ENCODE measurements at places on chromosomes 6 and 20.
A peak's percentile ranks its signal among the peaks of the same experiment; 100 is the strongest.

DNA sequence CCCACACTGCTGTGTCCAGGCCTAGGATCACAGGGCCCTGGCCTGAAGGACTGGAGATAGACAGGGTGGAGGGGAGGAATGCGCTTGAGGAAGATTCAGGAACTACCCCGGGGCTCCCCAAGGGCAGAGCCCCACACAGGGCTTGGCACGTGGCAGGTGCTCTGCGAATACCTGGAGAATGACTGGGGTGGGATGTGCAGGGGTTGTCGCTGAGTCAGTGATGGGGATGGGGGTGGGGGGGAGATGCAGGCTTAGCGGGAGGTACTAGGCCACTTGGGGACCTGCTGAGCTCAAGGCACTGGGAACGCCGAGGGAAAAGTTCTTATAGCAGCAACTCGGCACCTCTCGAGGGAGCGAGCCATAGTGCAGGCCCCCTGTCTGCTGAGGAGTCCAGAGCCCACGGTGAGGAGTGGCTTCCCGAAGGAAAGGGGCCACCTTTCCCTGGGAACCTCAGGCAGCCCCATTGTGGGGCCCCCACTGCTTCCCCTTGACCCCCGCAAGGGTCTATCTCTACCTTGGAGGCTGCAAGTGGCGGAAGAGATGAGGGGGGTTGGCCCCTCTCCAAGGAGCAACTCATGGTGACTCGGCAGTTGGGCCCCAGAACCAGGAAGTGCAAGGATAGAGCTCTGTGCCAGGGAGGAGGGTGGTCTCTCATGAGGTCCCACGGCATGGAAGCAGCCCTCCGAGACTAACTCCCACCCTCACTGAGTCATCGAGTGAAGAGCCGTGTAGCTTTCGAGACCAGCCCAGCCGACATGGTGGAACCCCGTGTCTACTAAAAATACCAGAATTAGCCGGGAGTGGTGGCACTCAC lies 33.1 kb downstream of the SRC start:
- DNase-seq: peak; percentile 58

DNA sequence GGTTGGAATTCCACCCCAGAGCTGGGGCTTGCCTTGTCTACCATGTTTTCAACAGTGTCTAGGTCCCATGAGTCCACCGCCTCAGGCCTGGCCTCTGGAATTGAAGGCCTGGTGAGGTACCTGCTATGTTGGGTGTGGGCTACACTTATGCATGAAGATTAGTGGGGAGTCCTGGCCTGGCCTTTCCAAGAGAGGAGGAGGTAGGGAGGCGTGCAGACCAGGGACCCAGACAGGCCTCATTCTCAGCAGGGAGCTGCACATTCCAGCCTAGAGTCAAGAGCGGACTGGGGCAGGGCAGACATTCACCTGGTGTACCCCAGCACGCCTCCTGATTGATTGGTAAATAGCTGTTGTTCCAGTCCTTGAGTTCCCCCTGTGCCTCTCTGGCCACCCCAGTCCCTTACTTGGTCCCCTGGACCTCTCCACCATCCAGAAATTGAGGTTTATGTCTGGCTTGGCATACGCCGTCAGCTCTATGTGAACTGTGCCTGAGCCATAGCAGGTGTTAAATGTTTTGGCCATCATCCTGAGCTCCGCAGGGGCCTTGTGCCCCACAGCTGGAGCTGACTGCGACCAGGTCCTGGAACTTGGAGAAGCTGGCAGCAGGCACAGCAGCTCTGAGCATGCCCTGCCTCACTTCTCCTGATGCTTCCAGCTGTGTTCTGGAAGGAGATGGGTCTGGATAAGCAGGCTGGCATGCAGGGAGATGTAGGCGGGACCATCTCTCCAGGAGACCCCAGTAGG lies 8.2 kb upstream of the VEGFA start:
- DNase-seq: no peak

GRCh38 chr6:132259070-132259469 lies 142.2 kb downstream of the MOXD1 start:
- DNase-seq: peak; percentile 64

- peak; percentile 68 for DNase-seq
Measured at GRCh38 chr6:108260126-108260808, 573 bp downstream of the SNX3 start.

DNA sequence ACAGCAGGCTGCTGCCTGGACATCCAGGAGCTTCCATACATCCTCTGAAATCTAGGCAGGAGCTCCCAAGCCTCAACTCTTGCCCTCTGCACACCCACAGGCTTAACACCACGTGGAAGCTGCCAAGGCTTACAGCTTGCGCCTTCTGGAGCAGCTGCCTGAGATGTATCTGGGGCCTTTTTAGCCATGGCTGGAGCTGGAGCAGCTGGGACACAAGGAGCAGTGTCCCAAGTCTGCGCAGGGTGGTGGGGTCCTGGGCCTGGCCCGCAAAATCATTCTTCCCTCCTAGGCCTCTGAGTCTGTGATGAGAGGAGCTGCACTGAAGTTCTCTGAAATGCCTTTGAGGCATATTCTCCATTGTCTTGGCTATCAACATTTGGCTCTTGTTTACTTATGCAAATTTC lies 255.0 kb downstream of the DLL1 start:
- no peak for DNase-seq

GRCh38 chr20:51946586-51946985 lies 144.3 kb upstream of the SALL4 start:
- DNase-seq: no peak

DNA sequence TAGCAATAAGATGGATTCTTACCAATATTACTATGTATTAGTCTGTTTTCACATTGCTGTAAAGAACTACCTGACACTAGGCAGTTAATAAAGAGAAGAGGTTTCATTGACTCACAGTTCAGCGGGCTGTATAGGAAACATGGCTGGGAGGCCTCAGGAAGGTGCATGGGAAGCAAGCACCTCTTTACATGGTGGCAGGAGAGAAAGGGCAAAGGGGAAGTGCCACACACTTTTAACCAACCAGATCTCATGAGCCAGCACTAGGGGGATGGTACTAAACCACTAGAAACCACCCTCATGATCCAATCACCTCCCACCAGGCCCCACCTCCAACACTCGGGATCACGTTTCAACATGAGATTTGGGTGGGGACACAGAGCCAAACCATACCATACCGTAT lies 40.7 kb upstream of the CCDC167 start:
- no peak for DNase-seq

GRCh38 chr6:150327117-150327774 lies 41.6 kb upstream of the IYD start:
- peak; percentile 9 for DNase-seq

DNA sequence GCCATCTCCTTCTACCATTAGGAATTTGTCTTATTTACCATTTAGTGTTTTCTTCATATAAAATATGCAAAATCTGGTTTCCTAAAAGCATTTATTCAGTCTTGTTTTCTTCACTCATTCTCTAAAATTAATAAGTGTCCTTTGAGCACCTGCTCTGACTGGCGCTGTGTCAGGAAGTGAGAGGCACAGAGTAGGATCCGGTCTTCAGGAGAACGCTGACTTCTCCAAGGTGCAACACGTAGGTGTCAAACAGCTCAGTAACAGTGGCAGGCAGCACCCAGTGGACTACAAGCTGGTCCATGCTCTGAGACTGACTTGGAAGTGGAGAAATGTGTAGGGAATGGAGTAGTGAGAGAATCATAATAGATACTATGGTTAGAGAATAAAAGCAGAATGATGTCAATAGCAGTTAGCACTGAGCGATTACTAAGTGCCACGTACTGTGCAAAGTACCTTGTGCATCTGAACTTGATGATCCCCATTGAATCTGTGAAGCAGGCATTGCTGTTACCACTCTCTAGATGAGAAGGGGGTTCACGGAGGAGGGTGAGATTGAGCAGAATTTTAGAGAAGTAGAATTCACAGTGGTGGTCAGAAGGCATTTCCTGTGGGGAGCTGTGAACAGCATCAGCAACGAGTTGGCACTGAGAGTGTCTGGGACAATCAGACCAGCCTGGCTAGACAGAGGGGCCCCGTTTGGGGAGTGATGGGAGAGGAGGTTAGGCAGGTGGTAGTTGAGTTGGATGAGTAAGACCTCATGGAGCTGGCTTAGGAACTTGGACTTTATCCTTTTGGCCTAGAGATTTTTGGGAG lies 569.8 kb downstream of the QKI start:
- DNase-seq: no peak

GRCh38 chr6:170456886-170457698 lies 96.0 kb downstream of the PSMB1 start:
- no peak for DNase-seq

GRCh38 chr20:38747495-38748096 lies 664 bp upstream of the ACTR5 start:
- peak; percentile 30 for DNase-seq

DNA sequence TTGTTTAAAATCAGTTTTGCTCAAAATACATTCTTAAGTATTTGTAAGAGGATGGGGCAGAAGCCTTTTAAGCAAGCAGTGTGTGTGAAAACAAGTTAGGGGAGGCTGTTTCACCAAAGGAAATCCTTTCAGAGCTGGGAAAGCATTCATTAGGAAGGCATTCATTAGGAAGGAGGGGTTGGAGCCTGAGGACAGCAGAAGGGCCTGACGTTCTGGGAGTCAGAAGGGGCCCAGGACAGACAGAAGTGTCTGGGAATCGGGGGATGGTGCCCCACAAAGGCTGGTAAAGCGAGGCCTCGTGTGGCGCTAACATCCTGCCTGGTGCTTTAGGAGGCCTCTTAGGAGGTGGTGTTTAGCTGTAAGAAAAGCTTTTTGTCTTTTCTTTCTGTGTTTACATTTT lies 80.6 kb upstream of the NXT1 start:
- DNase-seq: no peak

DNA sequence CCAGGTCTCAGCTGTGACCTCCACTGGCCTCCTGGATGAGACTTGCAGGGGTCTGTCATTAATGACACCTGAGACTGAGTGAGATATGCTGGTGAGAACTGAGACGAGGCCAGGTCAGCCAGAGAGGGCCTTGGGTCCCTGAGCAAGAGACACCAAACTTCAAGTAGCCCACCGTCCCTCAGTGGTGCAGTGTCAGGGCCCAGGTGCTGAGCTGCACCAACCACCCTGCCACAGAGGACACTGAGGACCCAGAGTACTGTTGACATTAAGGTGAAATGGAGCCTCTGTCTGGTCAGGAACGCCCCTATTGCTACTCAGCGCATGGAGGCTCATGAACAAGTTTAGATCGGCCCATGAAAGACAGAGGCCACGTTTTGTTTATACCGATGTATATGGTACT lies 64.1 kb upstream of the SCP2D1 start:
- DNase-seq: no peak

- no peak for DNase-seq
Measured at GRCh38 chr6:163152701-163153100, 261.8 kb upstream of the QKI start.

DNA sequence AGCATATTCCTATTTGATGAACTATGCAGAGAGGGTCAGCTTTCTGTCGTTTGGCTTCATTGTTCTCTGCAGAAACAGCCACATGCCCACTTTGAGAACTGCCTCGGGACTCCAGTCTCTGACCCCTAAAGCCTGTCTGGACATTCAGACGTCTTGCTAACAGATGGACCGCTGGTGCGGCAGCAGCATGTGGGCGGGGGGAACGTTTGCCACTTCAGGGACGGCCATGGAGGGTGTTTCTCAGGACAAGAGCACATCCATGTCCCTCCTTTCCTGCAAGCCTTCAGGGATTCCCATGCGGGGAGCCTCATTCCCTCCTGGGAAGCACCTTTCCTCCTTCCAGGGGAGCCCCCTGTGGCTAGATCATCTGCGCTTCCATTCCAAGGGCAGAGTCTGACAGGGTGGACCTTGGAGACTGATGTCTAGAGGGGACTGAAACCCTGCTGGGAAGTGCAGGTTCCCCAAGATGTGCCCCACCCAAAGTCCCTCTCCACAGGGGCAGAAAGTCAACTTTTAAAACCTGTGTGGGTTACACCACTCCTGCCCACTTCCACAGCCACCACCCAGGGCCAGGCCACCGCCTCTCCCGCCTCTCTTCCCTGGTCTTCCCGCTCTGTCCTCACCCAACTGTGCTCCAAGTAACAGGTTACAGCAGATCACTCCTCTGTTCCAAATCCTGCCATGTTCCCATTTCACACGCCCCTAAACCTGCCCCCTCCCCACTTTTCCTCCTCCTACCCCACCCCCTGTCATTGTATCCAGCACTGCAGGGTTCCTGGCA lies 94.8 kb upstream of the PMEPA1 start:
- DNase-seq: no peak

GRCh38 chr6:163579880-163580295 lies 165.4 kb downstream of the QKI start:
- peak; percentile 42 for DNase-seq

GRCh38 chr6:145815309-145816274 lies 997 bp upstream of the FBXO30 start:
- peak; percentile 66 for DNase-seq

- DNase-seq: no peak
Measured at GRCh38 chr20:44750081-44750805, 4.6 kb downstream of the KCNK15 start.

GRCh38 chr6:133553652-133554051 lies 312.5 kb downstream of the EYA4 start:
- peak; percentile 73 for DNase-seq

DNA sequence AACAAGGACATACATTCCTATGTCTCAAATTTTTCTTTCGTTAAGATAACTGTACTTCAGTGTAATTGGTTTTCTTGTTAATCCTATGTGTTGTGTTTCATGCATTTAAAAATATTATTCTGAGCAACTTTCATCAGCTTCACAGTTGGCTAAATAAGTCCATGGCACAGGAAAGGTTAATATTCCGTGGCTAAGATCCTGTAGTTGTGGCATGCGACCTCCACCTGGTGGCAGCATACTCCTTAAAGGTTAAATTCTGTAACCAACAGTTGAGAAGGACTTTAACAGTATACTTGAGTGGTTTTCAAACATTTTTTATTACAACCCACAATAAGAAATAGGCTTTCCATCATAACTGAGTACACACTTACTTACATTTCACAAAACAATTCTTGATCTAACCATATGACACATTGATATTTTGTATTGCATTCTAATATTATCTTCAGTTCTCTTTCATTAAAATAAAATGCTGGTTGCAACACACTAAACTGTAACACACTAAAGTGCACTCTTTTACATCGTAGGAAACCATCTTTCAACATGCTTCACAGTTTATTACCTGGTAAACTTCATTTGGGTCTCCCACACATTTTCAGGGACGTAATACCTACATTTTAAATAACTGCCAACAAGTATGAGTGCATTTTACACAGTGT lies 118.3 kb downstream of the SLX4IP start:
- peak; percentile 85 for DNase-seq

DNA sequence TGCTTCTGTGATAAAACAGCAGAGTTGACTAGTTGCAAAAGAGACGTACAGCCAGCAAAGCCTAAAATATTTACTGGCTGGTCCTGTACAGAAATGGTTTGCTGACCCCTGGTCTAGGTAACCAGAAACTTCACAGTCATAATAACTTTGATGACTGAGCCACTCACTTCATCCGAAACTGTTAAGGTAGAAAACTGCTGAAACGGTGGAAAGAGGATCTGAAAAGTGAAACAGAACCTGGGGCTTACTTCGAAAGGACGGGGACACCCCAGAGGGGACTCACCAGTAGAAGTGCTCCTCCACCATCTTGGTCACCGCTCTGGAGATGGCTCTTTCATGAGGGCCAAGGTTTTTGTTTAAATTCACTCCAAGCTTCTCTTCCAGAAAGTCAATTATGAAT lies 16.4 kb downstream of the FAXC start:
- DNase-seq: no peak

- peak; percentile 8 for DNase-seq
Measured at GRCh38 chr20:19588732-19589131, 169.3 kb upstream of the RIN2 start.

- no peak for DNase-seq
Measured at GRCh38 chr6:117687021-117687648, 11.9 kb downstream of the NUS1 start.

- peak; percentile 21 for DNase-seq
Measured at GRCh38 chr6:7004581-7005297, 103.0 kb upstream of the RREB1 start.

GRCh38 chr6:151374036-151374683 lies 17.2 kb downstream of the ZBTB2 start:
- DNase-seq: no peak
